ENCODE measurements at places on chromosomes 16 and 17.
A peak's percentile ranks its signal among the peaks of the same experiment; 100 is the strongest.

DNA sequence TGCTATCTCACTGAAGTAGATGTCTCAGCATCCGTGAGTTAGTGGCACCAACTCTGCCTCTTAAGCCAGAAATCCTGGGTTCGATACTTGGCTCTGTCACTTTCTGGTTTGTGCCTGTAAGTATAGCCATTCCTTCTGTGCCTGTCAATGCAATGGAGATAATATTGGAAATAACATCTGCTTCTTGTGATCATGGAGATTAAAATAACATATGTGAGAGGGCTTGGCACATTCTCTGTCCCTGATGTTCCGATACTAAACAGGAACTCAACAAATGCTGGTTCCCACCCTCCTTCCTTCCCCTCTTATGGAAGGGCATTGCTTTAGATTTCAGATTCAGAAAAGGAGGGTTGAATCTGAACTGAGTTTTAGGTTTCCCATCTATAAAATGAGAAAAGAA is 39.8 kb downstream of the TBX4 start:
- DNase-seq, result no peak

- no peak for DNase-seq
Observed at GRCh38 chr17:31535581-31535981, 144.1 kb downstream of the RAB11FIP4 start.

GRCh38 chr17:29698019-29698777 is 75.5 kb upstream of the CORO6 start:
- no peak for DNase-seq

DNA sequence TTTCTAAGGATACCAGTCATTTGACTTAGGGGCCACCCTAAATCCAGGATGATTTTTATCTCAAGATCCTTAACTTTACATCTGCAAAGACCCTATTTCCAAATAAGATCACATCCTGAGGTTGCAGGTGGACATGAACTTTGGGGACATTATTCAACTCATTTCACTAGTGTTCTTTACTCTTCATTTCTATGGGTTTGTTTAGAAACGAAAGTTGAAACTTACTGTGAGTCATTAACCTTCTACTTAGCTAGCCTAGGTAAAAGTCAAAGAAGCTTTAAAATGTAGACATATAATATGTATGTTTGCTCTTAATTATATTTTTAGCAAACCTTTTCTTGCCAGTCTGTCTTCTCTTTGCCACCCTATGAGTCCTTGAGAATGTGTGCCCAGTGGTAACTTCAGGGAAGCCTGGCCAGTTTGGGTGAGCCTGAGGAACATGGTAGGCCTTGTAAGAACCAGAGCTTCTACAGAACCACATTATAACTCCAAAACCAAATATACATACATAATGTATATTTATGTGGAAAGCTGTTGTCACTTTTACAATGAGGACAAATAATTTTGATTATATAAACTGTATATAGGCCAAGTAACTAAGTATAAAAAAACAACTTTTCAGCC is 38.4 kb downstream of the BPTF start:
- no peak for DNase-seq

GRCh38 chr16:2485811-2486507 is 11.0 kb downstream of the TBC1D24 start:
- DNase-seq, result no peak

DNA sequence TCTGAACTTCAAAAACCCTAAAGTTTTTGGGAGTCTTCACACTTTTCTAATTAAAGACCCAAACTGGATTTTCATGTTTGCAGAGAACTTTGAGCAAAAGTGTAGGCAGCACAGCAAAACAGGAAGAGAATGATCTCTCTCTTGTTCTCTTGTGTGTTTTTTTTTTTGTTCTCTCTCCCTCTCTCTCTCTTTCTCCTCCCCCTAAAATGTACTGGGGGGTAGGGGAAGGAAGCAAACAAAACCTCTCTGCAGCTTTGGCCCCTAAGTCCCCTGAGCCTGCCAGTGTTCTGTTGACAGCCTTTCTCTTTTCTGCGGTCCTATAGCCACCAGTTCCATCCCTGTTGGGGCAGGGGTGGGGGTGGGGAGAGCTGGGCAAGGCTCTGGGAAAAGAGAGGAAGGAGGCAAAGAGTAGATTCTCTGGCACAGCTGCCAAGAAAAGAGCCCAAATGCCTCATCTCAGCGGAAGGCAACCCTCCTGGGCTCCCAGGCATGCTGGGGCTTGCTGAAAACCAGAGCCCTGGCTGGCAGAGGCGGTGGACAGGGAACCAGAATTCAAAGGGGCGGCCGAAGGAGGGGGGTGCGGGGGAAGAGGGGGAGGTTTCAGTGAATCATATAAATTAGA is 295.3 kb downstream of the SOX9 start:
- DNase-seq, result no peak

DNA sequence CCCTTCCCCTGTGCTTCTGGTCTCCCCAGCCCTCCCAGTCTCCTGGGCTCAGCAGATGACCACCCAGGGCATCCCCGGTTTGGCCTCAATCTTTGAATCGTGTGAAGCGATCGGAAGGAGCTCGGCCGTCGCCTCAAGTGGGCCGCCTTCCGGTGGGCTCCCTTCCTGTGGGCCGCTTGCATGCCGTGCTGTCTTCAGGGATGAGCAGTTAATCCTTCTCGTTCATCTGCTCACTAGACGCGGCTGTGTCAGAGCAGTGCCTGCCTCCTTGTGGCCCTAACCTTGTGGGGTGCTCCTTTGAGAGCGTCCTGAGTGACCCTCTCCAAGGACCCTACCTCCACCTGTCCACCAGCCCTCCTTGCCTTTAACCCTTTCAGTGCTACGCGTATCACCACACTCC is 40.4 kb downstream of the BAIAP2 start:
- DNase-seq, result no peak

DNA sequence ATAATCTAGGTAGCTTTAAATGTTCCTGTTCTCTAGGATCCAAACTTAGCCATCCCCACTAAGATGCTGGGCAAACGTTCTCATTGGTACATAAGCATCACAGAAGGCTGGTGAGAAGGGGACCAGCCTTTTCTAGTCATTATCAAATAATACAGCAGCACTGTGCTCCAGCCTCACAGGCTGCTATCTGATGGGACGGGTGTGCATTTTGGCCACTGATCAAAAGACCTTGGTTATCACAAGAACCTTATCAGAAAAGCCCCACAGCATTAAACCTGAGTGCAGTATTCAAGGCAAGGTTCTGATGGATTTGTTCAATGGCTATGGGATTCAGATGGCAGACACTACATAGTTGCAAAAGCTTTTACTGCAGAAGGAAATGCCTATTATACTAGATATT is 19.1 kb upstream of the KPNB1 start:
- DNase-seq, result no peak

GRCh38 chr16:28984619-28985135 is at the start of gene LAT:
Gene LAT, plus strand, starts transcription at chr16:28985052. Its CDS starts 366 bp downstream, at chr16:28985418.
- DNase-seq, result no peak

DNA sequence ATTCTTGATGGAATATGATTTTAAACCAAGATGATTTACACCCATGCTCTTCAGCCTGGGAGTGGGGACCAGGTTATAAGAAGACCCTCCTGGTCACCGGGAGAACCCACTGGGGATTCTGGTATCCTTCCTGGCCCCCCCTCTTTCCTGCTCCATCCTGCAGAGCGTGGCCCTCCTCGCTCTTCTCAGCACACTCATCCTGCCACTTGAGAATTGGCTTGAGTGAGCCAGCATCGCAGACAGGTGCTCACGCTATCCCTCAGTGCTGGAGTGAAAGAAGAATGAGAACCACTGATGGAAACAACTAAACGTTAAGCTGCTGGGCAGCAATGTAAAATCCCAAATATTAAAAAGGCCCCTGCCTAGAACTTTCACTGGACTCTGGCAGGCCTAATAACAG is 98.0 kb downstream of the CYTH1 start:
- DNase-seq, result no peak

DNA sequence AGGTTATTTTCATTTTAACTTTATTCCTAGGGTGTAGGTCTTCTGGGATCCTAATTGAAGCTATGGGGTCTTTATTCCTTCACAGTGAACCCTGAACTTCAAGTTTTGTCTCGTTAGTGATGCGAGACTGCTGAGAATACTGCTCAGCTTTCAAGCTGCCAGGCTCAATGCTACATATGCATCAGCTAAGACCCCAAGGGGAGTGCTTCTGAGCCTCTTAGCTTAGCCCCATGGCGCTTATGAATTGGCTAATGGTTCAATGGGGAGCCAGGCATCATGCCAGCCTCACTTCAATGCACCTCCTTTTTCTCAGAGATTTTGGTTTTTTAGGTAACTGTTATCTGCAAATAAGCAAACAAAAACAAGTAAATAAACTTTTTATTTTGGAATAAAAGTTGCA is 94.1 kb upstream of the SIAH1 start:
- DNase-seq, result no peak

DNA sequence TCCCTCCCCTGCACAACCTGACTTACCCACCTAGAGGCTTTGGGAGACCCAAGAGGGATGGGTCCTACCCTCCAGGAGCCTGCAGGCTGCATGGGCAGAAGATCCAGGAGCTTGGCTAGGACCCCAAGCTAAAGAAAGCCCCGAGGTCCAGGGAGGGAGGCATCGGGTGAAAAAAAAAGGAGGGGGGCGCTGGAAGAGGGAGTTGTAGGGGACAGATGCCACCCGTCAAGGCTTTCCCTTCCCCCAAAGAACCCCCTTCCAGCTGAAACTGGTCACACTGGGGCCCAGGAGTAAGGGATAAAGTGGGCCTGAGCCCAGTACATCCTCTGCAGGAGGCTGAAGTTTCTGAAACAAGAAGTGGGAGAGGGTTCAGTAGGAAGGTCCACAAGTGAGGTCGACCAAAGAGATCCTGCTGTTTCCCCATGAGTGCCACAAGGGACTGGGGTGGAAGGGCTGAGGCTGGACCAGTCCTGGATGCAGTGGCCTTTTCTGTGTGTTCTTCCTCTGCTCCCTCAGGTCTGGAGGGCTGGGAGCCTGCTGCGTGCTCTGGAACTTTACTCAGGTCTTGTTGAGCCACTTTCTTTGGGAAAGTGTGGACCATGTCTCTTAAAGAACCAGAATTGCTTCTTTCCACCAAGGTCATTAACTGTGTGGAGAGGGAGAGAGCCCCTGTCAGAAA is 14.2 kb upstream of the CBFB start:
- DNase-seq, result no peak

- DNase-seq, result peak; percentile 37
Observed at GRCh38 chr17:38667099-38667786, 7.5 kb downstream of the EPOP start.

- no peak for DNase-seq
Observed at GRCh38 chr16:77721752-77722308, 484 bp upstream of the NUDT7 start.

- no peak for DNase-seq
Observed at GRCh38 chr17:64778240-64779097, 116.4 kb upstream of the SMURF2 start.

- DNase-seq, result no peak
Observed at GRCh38 chr16:27446721-27447120, 44.7 kb downstream of the IL21R start.

DNA sequence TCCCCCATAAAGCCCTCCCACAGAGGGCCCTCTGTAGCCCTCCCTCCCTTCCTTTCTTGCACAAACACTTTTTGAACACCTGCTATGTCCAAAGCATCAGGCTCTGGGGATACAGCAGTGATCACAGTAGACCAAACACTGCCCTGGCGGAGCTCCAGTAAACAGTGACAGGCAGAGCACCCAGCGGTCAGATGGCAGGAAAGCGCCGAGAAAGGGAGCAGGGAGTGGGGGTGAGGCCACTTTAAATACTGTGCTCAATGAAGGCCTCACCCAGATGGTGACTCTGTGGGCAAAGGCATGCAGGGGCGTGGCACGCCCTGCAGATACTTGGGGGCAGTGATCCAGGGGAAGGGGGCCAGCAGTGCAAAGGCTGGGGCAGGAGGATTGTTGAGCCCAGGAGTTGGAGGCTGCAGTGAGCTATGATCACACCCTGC is 7.6 kb downstream of the PRR29 start:
- DNase-seq, result no peak

- no peak for DNase-seq
Observed at GRCh38 chr17:12545877-12546513, 119.7 kb upstream of the MYOCD start.

- no peak for DNase-seq
Observed at GRCh38 chr16:67430977-67431774, at the start of gene HSD11B2. Gene HSD11B2, plus strand, starts transcription at chr16:67431121. Its CDS starts 128 bp downstream, at chr16:67431249.

GRCh38 chr17:47840742-47841487 is at the start of gene SCRN2:
Gene SCRN2, minus strand, starts transcription at chr17:47841273. Its CDS starts 430 bp downstream, at chr17:47840843.
- DNase-seq, result peak; percentile 89

GRCh38 chr17:34519282-34519681 is 60.1 kb upstream of the TMEM132E start:
- no peak for DNase-seq

DNA sequence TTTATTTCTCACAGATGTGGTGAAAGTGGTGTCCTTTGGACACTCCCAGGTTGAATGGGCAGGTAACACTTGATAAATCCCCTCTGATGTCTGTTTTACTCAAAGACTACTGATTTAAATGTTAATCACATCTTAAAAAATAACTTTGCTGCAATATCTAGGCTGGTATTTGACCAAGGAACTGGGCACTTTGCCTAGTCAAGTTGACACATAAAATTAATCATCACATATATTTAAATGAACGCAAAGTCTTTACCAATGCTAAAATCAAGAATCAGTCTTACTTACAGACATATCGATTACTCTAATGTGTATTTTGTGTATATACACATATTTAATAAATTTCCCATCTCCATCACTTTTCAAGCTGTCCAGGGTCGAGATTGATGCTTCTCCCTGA is 7.0 kb downstream of the MT2A start:
- DNase-seq, result no peak

DNA sequence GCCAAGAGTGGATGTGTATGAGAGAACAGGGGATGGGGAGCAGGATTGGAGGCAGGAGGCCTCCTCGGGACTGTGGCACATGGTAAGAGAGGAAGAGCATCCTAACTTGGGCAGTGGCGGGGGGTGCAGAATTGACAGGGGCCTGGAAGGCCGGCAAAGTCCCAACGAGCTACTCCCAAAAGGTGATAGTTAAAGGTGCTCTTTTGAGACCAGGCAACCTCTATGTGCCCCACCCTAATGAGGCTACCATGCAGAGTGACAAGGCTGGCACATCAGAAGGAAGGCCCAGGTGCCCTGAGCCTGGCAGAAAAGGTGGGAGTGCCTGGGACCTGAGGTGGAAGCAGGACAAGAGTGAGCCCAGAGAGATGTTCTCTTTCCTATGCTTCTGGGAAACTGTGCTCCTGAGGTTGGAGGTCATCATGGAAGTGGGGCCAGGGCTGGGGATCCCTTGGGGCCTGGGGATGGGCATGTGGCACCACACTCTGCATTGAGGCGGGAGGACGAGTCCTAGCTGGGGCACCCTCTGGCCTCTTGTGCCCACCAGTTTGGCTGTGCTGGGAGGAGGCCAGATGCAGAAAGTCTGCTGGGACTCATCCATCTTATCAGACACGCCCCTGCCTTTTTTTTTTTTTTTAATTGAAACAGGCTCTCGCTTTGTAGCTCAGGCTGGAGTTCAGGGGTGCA is 5.9 kb downstream of the RAB11FIP4 start:
- no peak for DNase-seq

GRCh38 chr16:77850636-77851333 is 62.4 kb downstream of the VAT1L start:
- DNase-seq, result no peak
